ENCODE measurements at places on chromosomes 6 and 20.

GRCh38 chr6:74805916-74806696 is 399.7 kb downstream of the COL12A1 start:
- no peak for DNase-seq

DNA sequence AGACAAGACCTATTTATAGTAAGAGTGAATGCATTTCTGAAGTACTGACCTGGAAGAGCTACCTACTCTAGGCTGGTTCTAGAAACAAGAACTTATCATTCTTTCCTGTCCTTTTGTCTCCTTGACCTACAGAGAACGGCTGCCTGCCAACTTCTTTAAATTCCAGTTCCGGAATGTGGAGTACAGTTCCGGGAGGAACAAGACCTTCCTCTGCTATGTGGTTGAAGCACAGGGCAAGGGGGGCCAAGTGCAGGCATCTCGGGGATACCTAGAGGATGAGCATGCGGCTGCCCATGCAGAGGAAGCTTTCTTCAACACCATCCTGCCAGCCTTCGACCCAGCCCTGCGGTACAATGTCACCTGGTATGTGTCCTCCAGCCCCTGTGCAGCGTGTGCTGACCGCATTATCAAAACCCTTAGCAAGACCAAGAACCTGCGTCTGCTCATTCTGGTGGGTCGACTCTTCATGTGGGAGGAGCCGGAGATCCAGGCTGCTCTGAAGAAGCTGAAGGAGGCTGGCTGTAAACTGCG is 8.3 kb downstream of the APOBEC2 start:
- no peak for DNase-seq

GRCh38 chr6:21891080-21891479 is 297.5 kb downstream of the SOX4 start:
- no peak for DNase-seq

DNA sequence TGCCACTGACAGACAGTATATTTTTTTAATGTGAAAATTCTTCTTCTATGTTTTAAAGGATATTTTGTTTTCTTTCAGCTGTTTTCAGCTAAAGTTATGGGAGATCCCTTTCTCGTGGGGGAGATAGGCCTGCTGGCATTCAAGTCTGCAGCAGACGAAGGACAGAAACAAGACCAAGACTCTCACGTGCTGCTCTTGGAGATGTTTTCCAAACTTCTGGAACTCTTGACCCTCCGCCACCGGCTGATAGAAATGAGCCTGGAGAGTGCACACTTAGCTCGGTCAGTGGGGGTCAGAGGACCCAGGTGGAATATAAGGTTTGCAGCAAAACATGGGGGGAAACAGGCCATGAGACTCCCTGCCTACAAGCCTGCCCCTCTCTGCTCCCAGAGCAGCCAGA is 120.5 kb downstream of the CD164 start:
- DNase-seq = no peak

GRCh38 chr20:52001999-52002666 is 189.4 kb downstream of the ZFP64 start:
- DNase-seq = no peak

- no peak for DNase-seq
These were observed 20.9 kb upstream of the RNF8 start for GRCh38 chr6:37332894-37333293.

GRCh38 chr6:133983099-133983939 is 30.3 kb downstream of the TBPL1 start:
- DNase-seq = no peak

- no peak for DNase-seq
These were observed 31.2 kb downstream of the GPLD1 start for GRCh38 chr6:24458134-24458533.

Measured in stimulated activated CD8-positive, alpha-beta memory T cell treated with anti-CD3 and anti-CD28 coated beads, Interleukin-2, amount 100 ng/mL, for 48 hours (primary cell).